Activated naive CD8-positive, alpha-beta T cell treated with anti-CD3 and anti-CD28 coated beads, Interleukin-2, amount 10 ng/mL, durations not matched to agents 7 days and 5 days (primary cell): ENCODE measurements at places on chromosomes 3 and 15. TPM values are rescaled to one million over a fixed set of nuclear protein-coding genes. Genes with fewer than 3 reads are reported as not detected.

Gene GORASP1
- total RNA-seq, result 28.1 TPM

Gene CHRNA5
- 2.2 TPM for total RNA-seq

DNA sequence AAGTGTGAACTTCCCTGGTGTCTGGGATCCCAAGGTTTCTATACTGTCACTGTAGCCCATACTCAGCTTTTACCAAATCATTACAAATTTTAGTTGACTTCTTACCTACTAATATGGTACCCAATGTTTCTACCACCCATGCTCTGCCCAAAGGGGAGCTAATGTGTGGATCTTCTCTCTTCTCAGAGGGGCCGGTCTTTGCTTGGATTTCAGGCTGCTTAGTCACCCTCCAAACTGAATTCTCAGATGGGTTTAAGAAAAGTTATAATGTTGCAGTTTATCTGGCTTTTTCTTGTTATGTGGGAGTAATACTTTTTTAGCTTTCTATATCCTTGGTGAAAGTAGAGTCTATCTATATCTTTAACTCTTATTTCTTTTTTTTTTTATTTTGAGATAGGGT lies 67.1 kb upstream of the AKAP13 start:
- DNase-seq, result no peak

- DNase-seq, result no peak
These were observed 91.0 kb upstream of the MBNL1 start for GRCh38 chr3:152177757-152178156.

DNA sequence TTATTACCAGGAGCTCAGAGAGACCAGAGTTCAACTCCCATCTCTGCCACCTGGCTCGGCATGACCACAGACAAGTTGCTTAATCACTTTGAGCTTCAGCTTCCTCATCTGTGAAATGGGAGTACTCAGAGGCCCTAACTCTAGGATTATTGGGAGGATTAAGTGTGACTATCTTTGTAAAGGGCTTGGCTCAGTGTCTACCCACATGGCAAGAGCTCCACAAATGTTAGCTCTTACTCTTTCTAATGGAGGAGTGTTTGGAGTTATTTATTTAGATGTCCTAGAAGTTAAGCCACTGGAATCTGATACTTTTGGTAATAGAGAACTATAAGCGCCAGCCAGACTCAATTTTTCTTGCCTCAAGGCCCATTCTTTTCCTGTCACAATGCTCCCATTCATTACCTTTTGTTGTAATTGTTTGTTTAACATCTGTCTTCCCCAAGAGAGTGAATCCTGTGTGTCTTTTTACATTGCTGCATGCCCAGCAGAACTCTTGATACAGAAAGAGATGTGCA lies 12.3 kb upstream of the LMCD1 start:
- DNase-seq, result no peak

DNA sequence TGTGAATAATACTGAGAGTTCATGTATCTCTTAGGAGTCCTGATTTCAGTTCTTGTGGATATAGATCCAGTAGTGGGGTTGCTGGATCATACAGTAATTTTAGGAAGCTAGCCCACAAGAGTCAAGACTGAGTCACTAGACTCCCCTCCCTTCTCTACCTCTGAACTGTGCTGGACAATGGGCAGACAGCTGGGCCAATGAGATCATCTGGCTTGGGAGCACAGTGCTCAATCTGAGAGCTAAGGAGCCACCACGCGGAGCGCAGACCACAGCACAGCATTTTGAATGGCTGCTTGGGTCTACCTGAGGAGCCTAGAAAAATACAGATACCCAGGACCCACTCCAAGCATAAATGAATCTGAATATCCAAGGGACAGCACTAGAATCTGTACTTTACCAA lies 32.5 kb downstream of the WNT5A start:
- DNase-seq, result no peak

DNA sequence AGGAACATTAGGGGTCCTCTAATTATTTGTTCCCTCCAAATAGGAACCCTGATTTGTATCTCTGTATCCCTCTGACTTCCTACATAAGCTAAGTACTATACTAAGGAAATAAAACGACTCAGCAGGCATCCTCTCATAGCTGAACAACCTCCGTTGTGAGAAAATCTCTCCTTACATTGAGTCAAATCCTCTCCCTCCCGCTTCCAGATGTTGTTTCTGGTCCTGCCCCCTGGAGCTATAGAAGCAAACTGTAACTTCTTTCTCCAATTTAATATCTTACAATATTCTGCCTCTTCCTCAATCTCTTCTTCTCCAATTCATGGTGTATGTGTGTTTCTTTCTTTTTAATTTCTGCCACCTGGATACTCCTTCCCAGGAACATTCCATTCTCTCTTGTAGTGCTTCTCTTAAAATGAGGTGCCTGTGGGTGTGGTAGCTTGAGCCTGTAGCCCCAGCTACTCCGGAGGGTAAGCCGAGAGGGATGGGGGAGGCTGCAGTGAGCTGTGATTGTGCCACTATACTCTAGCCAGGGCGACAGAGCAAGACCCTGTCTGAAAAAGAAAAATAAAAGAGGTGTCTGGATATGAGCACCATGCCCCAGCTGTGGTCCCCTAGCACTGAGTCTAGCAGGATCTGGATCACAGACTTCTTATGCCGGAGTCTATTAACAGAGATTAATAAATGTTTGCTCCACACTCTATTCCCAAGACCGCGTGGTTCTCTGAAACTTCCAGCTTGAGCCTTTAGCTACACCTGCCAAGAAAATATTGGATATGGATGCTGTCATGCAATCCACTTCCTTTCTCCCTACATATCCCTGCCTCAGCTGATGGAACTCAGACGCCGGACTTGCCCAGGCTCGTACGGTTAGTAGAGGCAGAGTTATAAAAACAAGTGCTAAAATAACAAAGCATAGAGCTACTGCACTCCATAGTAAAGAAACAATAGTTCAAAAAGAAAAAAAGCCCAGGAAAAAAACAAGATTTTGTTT lies 42.9 kb upstream of the NEO1 start:
- no peak for DNase-seq

DNA sequence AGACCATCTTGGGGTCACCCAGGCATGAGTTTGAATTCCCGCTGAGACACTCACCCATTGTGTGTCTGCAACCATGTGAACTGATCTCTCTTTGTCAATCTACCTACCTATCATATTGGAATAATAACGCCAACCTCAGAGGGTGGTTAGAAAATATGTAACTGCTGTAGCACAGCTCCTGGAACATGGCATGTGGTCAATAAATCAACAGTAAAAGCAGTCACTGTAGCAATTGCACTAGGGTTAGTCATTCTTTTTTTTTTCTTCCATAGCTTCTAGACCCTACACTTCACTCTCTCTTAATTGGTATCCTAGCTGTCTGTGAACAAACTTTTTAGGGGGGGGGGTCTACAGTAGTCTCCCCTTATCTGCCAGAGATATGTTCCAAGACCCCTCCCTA lies 64.2 kb upstream of the SLCO2A1 start:
- no peak for DNase-seq

- peak; percentile 51 for DNase-seq
These were observed at the start of gene TRIM71 for GRCh38 chr3:32817558-32818228. Gene TRIM71 (plus strand): TSS chr3:32817997. CDS start chr3:32818081, 84 bp downstream.

- no peak for DNase-seq
These were observed 29.1 kb upstream of the LYZL4 start for GRCh38 chr3:42439261-42440115.

- DNase-seq, result no peak
These were observed 49.1 kb downstream of the IQCH start for GRCh38 chr15:67303490-67304363.

DNA sequence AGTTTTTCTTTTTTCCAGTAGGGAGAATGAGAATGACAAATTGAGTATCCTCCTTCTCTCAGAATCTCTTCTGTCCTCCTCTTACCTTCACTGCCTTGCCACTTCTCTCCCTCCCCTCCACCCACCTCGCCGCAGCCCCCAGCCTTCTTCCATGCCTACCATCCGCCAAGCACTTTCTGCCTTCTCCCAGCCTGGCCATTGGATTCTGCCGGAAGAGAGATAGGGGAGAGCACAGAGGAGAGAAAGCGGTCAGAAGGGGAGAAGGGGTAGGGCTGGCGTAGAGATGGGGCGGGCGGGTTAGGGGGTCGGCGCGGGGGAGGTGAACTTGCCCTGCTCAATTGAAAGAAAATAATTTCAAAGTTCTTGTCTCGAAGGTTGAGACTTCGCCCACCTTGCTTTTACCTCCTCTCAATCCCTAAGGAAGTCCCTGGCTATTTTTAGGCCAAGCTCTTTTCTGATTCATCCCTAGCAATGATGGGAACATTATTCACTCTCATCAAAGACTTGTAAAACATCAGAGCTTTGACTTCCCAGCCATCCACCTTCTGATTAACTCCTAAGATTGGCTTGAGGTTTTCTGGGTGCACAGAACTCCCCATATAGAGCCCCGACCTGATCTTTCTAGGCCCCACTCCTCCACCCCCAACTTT lies 811 bp downstream of the C3orf52 start:
- no peak for DNase-seq

DNA sequence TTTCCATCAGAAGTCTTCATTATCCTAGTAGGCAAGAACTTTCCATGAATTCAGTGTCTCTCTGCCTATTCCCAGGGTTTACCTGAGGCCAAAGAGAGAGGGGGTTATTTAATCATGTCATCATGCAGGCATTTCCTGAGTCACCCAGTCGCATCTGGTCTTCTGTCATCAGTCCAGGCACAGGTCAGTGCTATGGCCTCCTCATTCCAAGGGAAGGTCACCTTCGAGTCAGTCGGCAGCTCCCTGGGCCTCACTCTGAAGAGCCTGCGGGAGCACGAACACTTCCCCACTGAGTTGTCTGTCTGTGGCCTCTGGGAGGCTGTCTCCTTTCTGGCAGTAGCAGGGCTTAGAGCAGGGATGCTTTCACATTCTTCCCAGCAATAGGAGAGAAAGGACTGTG lies 26.2 kb upstream of the LRTM1 start:
- no peak for DNase-seq

DNA sequence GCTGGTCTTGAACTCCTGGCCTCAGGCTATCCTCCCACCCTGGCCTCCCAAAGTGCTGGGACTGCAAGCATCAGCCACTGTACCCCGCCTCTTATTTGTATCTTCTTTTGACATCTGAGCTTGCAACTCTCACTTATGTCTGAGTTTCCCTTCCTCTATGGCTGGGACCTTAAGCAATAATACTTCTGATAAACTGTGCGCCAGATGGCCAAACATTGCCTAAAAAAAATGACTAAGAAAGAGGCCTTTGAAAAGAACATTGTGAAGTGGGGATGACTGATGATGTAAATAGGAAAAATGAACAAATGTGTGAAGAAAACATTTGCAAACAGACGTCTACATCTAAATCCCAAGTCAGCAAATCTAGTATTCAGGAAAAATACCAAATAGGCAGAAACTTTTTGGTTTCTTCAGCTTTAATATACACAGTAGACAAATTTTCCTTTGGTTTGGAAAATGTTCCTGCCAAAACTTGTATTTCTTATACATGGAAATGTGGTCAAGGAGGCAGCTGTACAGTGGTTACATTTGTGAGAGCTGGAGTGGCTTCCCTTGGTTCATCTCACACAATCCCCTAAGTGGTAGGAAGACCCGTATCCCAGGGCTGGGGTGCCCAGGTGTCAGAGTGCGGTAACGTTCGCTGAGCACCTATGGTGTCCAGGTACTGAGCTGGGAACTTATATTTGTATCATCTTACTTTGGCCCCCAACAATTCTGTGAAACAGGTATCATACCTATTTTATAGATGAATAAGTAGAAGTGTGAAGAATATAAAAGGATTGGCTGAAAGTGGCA lies 11.6 kb upstream of the TFRC start:
- no peak for DNase-seq

- no peak for DNase-seq
These were observed 403.3 kb downstream of the TBC1D5 start for GRCh38 chr3:17339132-17339575.

DNA sequence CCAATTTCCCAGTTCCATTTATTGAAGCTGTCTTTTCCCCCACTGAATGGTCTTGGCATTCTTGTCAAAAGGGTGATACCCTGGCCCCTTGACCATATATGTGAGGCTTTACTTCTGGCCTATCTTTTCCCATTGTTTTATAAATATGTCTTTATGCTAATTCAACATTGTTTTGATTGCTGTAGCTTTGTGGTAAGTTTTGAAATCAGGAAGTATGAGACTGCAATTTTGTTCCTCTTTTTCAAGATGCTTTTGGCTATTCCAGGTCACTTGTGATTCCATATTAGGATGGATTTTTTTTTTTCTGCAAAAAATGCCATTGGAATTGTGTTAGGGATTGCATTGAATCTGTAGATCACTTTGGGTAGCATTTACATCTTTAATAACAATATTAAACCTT lies 141.2 kb upstream of the MANF start:
- DNase-seq, result no peak

DNA sequence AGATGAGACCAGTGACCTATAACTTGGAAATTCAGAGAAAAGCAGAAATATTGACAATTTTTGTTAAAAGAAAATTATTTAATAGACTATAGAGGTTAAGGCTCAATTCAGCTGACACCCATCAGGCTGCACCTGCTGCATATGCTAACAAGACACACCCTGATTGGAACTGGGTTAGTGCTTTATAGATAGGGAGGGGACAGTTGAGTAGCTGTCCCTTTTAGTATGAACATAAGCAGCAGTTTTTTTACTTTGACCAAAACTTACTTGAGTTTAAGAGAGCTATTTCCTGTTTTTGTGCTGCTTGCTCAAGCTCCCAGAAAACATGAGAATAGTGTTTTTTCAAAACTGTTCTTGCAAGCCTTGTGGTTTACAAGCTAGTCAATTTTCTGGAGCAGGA lies 292.6 kb downstream of the LRRC3B start:
- no peak for DNase-seq

DNA sequence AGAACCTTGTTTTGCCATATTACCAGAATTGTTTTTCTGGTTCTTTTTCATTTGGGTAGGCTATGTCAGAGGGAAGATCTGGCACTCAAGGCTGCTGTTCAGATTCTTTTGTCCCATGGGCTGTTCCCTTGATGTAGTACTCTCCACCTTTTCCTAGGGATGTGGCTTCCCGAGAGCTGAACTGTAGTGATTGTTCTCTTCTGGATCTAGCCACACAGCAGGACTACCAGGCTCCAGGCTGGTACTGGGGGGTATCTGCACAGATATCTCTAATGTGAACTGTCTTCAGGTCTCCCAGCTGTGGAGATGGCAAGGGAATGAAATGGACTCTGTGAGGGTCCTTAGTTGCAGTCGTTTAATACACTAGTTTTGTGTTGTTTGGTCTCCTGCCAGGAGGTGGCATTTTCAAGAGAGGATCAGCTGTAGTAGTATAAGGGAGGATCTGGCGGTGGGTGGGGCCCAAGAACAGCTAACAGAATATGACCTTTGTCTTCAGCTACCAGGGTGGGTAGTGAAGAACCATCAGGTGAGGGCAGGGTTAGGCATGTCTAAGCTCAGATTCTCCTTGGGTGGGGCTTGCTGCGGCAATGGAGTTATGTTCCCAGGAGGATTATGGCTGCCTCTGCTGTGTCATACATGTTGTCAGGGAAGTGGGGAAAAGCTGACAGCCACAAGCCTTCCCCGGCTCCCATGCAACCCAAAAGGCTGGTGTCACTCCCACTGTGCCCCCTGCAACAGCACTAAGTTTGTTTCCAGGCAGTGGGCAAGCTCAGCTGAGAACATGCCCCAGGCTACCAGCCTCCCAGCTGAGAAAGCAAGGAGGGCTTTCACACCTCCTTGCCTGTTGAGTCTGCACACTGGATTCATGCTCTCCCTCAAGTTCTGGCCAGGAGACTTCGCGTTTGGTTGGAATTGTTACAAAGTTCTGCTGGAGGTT lies 252.5 kb downstream of the ISL2 start:
- DNase-seq, result no peak
